Fibroblast of villous mesenchyme (primary cell): ENCODE measurements at places on chromosomes 3 and 15. TPM values are rescaled to one million over a fixed set of nuclear protein-coding genes. Genes with fewer than 3 reads are reported as not detected.

Gene SH2D7
- not detected in 2 replicates for total RNA-seq

Gene RGMA
- 0.32 TPM in 1 of 2 replicates, not detected in the other for total RNA-seq

Gene LIPH
- total RNA-seq, result under 0.01 TPM in 2 replicates

Gene LRRC2
- total RNA-seq, result 2.2 and 5.2 TPM in 2 replicates

Gene SSUH2
- 0.32 TPM in 1 of 2 replicates, not detected in the other for total RNA-seq

Gene GOLGA8N
- total RNA-seq, result 1.7 and 2.6 TPM in 2 replicates

Gene ITIH1
- not detected in 2 replicates for total RNA-seq

Gene PXYLP1
- total RNA-seq, result 3.2 and 3.5 TPM in 2 replicates

Gene PPARG
- 3.5 and 4.7 TPM in 2 replicates for total RNA-seq

Gene LSAMP
- 0.64 and 1.3 TPM in 2 replicates for total RNA-seq

Gene SHC4
- total RNA-seq, result 2.3 and 3.5 TPM in 2 replicates

Gene CKMT1B
- total RNA-seq, result not detected in 2 replicates

- no peak for DNase-seq
Measured at GRCh38 chr15:31207246-31207645, 105.7 kb upstream of the TRPM1 start.

GRCh38 chr15:43127752-43128151 lies 5.6 kb upstream of the TMEM62 start:
- no peak for DNase-seq

- DNase-seq, result peak; percentile 89
Measured at GRCh38 chr3:30597131-30597768, 9.2 kb upstream of the TGFBR2 start.

DNA sequence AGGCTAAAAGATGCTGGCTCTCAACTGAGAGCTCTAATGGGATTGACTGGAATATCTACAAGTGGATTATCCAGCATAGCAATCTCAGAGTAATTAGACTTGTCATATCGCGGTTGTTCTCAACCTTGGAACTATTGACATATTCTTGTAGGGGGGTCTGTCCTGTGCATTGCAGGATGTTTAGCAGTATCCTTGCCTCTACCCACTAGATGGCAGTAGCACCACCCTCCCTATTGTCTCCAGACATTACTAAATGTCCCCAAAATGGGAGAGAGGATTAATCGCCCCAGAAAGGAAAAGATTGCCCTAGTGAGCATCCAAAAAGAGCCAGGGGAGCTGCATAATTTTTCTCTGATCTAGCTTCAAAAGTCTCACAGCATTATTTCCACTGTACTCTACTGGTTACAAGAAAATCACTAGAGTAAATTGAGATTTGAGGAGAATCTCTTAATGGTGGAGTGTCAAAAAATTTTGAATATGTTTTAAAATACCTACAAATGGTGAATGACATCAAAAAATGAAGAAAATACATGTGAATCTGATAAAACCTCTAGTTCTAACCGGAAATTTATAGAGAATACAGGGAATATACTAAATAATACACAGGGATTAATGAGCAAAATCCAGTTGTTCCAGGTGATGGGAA lies 388.2 kb upstream of the AGTR1 start:
- peak; percentile 38 for DNase-seq

DNA sequence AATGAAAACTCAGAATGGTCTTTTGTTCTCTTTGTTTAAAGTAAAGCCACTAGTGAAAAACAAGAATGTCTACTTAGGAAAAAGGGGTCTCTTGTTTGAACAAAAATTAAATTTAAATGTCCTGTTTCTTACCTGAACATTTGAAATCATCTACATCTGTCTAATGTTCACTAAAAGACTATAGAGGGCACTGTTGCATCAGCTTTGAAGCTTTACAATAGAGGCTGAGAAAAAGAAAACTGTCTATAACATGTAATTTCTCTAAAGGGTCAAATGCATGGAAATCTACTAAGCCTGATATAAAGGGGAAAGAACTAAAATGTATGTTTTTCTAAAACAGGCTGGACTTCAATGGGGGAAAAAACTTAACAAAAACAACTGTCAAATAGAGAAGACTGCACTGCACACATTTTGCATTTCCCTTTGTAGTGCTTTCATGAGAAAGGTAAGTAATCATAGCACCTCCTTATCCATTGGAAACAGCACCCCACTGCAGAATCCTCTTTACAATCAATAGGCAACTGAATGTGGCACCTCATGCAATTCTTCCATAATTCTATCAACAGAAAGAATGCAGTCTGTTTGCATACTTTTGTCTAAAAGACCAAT lies 26.3 kb downstream of the DPH6 start:
- DNase-seq, result peak; percentile 73

DNA sequence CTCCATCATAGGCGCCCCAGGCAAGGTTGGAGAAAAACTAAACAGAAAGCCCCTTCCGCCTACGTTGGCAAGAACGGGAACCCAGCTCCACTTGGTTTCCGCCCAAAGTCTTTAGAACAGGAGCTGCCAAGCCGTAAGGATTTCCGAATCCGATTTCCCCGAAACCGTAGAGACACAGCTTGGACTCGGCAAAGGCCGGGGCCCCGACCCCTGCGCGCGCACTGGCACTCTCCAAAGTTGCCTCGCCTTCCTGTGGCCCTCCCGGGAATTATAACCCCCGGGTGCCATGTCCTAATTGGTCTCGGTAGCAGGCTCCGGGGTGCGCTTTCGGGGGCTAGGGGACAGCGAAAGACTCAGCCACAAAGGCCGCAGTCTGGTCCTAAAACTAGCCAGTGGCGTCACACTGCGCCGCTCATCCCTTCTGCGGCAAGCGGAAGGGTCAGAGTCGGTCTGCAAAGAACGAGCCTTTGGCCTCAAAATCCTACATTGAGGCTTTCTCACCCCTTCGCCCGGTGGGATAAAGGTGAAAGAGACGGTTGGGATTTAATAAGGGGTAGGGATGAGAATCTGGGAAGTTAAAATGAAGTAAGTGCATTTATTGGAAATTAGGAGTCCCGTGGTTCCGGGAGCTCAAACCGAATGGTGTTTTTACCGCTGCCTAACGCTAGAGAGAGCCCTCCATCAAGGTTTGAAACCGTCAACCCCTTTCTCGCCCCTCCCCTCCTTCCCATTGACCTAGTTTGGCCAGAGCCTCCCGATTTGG lies 6.8 kb downstream of the BCL6 start:
- DNase-seq, result peak; percentile 94

- peak; percentile 94 for DNase-seq
Measured at GRCh38 chr15:44712346-44713005, 1.2 kb downstream of the B2M start.

DNA sequence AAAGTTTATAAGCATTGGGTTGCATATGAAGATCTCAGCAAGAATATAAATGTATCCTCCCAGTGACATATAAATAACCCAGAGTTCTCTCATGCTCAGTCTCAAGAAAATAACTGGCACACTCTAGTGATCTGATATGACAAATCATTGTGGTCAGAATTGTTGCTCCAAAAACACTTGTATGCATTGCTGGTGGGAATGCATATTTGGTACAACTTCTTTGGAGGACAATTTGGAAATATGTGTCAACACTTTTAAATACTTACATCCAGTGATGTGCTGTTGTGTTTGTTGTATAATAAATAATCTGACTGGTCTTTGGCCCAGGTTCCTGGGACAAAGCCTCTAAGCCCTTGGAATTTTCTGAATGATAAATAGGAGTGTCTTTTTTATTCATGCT lies 66.7 kb upstream of the STT3B start:
- DNase-seq, result no peak

DNA sequence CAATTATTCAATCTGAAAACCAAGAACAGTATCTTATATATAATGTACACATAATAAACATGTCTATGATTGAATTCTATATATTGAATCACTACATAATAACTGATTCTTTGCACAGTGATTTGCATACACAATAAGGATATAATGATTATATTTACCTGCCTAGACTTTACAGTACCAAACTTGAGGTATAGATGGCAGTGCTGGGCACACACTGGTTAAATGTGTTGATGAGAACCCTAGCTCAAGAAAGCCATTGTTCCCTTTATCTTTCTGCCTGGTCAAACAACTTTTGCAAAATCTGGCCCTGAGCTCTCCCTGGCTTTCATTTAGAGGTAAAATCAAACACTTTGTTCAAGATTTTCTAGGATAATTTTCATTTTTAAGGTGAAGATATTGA lies 697.7 kb downstream of the TUSC7 start:
- no peak for DNase-seq

DNA sequence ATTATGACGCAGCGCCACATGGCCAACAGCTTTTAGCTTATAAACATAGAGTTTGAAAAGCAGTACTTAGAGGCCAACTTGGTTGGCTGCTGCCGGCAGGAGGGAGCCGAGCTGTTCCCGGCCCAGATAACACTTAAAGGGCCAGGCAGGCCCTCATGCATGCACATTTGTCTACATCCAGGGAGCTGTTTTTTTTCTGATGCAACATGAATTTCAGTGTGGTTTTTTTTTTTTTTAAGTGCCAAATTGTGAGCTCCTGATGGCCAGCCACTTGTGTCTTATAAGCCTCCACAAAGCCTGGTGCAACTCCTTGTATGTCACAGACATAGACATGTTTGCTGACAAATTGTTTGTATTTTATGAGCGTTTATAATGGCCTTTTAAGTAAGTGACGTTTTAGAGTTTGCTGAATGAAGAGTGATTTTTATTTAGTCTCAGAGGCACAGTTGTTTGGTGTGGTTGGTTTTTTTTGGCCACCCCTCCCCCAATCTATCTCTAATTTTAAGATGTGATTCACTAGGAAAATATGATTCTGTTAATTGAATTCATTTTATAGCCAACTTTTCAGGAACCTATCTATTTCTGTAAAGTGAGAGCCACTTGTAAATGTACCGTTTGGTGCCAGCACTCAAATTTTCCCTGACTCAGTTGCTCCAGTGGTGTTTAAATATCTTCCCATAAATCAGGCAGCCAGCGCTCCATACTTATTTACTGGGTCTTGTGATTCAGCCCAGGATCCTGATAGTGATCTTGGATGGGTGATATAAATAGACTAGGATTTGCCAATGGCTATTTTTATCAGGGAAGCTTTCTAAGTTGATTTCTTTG lies 134.3 kb downstream of the VGLL4 start:
- peak; percentile 99 for DNase-seq

DNA sequence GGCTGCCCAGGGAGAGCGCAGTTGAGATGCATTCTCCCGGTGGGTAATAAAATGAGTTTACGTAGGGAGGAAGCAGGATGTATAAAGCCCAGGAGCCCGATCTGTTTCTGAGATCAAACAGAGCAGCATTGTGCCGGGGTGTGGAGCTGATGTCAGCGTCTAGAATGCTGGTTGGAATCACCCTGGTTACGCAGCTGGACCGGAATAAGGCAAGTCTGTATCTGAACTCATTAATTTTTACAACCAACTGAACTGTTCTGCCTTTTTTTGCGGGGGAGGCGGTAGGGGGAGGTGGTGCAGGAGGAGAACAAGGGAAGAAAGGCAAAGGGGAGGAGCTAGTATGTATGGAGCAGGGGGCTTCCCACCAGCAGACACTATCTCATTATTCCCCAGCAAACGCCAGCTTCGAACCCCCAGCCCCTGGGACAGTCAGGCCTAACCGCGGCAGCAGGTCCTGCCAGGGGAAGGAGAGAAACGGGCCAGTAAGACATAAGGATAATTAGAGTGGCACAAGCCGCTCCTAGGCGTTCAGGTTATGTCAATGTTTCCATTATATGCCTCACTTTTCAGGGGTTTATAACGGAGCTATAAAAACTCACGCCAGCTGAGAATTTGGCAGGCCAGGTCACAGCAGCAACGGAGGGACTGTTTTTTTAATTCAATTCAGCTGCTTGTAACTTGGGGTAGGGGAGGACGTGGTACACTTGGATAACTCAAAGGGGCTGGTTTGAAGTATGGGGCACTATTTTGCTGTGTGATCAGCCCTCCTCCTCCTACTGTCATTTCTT lies 175.3 kb upstream of the HES1 start:
- DNase-seq, result peak; percentile 94

- DNase-seq, result peak; percentile 2
Measured at GRCh38 chr3:187369089-187369447, 883 bp downstream of the RTP4 start.

DNA sequence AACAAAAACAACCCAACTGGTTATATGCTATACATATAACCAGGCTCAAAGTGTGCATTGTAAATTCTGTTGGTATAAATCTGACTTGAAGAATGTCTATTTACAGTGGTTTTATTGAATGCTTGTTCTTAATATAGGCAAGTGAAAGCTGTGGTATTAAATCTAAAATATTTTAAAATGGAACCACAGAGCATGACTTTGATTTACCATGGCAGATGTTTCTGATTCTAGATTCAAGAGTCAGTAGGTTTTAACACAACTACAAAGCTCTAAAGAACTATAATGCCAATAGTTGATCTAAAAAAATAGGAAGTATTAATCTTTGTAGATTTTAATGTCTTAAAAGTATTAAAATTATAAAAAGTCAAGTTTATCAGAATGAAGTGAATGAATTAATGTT lies 141.9 kb upstream of the PLSCR5 start:
- DNase-seq, result no peak

GRCh38 chr3:16943857-16944256 lies 59.1 kb downstream of the PLCL2 start:
- DNase-seq, result no peak

DNA sequence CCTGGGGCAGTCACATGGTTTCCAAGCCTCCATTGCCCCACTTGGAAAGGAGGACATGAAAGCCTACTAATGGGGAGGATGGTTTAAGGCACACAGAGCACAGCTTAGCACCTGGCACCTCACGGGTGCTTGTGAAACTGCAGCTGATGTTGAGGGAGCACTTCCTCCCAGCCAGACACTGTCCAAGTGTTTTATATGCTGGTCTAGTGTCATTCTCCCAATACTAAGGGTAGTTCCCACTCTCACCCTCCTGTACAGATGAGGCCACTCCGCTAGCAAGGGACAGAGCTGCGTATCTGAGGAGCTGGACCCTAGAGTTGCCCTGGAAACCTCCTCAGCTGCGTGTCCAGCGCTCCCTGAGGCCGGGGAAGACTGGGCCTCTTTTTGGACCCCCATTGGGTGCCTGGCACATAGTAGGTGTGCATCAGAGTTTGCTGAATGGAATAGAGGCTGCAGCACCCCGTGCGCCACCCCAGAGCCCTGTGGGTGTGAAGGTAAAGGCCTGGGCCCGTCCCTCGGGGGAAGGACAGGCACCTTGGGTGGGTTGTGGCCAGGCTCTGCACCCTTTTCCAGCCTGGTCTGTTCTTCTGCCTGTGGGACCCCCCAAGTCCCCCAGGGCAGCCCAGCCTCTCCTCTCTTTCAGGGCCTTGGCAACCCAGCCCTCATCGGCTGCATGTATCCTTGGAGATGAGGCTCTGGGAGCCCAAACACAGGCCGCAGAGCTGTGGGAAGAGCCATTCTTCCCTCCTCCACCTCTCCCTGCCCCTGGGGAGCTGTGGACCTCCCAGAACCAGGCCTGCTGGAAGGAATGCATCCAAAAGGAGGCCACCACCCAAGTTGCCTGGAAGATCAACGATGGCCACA lies 31.3 kb downstream of the DNASE1L3 start:
- no peak for DNase-seq

DNA sequence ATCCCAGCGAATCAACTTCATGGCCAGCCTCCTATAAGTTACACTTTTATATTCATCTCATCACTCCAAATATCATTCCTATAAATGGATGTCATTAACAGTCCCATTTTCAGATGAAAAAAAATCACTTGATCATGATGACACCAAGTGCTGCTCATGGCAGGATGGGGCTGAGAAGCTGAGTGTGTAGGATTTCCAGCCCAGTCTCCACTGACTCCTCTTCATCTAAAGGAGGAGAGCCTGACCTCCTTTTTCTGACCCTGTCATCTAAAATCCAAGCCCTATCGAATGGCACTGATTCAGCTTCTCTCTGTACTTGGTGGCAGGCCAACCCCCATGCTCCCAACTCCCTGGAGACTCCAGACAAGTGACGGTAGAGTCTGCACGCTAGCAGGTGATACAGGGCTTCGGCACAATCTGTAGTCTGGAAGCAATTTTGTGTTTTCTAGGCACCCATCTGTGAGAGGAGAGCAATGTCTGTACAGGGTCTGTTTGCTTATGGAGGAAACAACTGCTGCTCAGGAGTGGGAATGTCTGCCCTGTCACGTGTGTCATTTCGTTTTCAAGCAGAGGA lies 103.2 kb downstream of the EPHB1 start:
- no peak for DNase-seq
